ENCODE measurements at places on chromosomes 11 and 22.
A peak's percentile ranks its signal among the peaks of the same experiment; 100 is the strongest.

DNA sequence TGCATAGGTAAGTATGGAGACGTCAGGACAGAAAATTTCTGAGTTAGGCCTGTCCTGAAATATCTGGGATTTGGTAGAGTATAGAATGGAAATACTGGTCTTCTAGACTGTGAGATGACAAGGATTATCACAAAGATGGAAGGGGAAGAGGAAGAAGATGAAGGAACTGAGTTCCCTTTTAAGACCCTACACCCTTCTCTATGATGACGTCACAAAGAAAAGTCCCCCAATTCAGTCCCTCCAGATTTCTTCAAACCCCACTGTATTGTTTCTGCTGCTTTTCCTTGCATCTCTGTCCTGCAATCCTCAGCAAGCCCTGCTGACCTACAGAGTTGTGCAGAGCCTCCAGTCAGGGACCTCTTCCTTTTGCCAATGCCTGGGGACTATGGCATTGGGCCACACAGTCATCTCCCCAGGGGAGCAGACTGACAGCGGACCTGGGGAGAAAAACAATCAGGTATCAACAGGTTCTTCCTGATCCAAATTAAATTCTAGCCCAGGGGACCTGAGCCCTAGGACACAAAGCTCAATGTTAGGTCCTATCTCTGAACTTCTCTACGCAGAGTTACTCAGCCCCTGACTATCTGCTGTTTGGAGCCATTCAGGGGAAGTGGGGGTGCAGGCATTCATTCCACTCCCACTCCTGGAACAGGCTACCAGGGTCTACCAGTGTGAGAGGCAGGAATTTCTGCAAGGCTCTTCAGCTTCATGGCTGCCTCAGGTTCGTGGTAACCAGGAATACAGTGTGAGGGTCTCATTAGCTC lies 49.2 kb upstream of the POU2AF1 start:
- DNase-seq, result no peak

- DNase-seq, result peak; percentile 10
These were observed 129.7 kb downstream of the NCAM1 start for GRCh38 chr11:113090716-113091480.

DNA sequence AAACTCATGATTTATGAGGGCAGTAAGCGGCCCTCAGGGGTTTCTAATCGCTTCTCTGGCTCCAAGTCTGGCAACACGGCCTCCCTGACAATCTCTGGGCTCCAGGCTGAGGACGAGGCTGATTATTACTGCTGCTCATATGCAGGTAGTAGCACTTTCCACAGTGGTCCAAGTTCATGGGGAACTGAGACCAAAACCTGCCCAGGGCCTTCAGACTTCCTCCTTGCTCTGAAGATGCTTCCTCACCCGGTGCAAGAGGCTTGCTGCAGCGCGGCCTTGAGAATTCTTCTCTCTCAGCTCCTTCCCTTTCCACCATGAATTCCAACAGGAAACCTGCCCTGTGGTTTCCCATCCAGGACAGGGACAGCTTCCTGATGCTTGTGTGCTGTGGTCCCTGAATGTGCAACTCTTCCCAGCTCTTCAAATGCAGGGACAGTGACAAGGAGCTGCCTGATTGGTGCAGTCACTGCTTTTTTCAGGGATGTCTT lies 53.9 kb downstream of the GGTLC2 start:
- no peak for DNase-seq

DNA sequence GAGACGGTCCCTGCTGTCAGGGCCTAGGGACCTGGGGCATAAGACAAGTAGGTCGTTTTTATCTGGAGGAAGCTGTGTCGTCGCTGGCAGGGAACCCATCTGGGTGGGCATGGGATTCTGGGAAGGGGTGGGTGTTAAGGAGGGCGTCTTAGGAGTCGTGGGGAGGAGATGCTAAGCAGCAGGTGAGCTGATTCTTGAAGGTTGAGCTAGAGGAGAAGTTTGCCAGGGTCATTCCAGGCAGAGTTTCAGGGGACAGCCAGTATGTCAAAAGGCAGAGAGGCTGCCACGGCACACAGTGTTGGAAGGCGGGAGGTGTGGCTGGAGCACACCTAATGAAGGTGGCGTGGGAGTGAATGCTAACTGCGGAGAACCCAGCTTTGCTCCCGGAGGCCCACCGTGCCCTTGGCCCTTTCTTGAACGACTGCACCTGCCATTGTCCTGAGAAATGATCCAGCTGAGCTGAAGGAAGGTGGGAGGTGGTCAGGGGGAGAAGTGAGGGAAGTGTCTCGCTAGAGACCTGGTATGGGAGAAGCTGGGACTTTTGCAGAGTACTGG lies 1.3 kb downstream of the FAM118A start:
- DNase-seq, result no peak
